ENCODE measurements at places on chromosomes 12 and 14.

GRCh38 chr12:72214163-72214562 is 58.0 kb upstream of the TRHDE start:
- DNase-seq, result no peak

DNA sequence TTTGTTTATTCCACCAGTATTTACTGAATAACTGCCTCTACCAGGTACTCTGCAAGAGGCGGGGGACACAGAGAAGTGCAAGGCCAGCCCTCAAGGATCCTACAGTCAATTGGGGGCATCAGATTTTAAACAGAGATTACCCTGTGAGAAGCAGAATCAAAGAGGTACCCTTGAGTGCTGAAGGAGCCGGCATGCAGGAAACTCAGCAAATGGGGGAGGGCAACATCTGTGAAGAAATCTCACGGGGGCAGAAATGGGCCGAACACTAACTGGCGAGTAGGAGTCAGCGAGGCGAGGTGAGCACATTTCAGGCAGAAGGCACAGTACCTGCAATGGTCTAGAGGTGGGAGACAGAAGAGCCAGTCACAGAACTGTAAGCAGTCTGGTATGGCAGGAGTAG is 9.0 kb downstream of the GALNT6 start:
- DNase-seq, result no peak

GRCh38 chr12:67625004-67625403 is 23.5 kb upstream of the DYRK2 start:
- no peak for DNase-seq

GRCh38 chr12:54196396-54196795 is 7.6 kb upstream of the SMUG1 start:
- no peak for DNase-seq

- DNase-seq, result no peak
Observed at GRCh38 chr12:108193493-108193892, 64.4 kb downstream of the WSCD2 start.

DNA sequence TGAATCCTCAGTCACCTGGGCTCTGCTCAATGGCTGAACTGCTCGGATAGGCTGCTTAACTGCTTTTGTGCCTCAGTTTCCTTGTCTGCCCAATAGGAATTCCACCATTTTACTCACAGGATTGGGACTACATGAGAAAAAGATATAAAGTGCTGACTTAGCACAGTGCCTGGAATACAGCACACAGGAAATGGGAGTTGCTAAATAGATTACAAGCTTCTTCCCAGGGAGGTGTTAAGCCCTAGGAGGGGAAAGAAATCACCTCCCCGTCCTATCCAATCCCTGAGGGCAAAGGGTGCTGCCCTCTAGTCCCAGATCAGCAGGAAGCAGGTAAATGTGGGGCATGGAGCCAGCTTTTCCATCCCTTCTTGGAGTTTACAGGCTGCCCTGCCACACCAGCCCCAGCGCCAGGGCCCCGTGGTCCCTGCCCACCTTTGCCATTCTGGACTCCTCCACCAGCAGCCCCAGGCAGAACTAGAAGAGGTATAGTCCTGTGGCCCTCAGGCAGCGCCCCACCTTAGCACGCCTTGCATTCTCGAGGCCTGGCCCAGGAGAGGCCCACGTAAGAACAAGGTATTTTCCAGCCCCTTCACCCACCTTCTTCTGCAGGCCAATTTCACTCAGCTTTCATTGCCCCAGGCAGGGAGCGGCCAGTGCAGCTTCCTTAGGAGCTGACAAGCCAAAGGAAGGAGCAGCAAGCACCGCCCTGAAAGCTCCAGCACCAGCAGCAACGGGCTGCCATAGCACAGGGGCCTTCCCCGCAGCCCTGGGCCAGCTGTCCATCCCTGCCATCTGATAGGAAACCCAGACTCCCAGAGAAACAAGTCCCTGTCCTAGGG is 28.8 kb upstream of the RPLP0 start:
- peak; percentile 63 for DNase-seq
